ENCODE measurements at places on chromosomes 5 and 9. TPM values are rescaled to one million over a fixed set of nuclear protein-coding genes. Genes with fewer than 3 reads are reported as not detected.

The EIF4EBP3 gene
- 46.1 TPM for total RNA-seq

The HTR4 gene
- 21.5 TPM for total RNA-seq

The OR1Q1 gene
- not detected for total RNA-seq

The DDX4 gene
- not detected for total RNA-seq

The HSPA5 gene
- 136 TPM for total RNA-seq

The GARIN3 gene
- not detected for total RNA-seq

The SLC6A7 gene
- 41.6 TPM for total RNA-seq

The TRPM3 gene
- 0.28 TPM for total RNA-seq

The OBP2B gene
- not detected for total RNA-seq

The ADAMTS12 gene
- total RNA-seq = 0.53 TPM

The DNAH5 gene
- 0.54 TPM for total RNA-seq

The PCDHGA2 gene
- total RNA-seq = 0.57 TPM

The ELAVL2 gene
- not detected for total RNA-seq

The LHFPL2 gene
- 62.1 TPM for total RNA-seq

The SLC26A2 gene
- 87.4 TPM for total RNA-seq

All from Peyer's patch (tissue), 4 donors.